ENCODE measurements at places on chromosomes 7 and 10.

GRCh38 chr7:80132594-80132993, 2.0 kb upstream of the GNAI1 start:
- DNase-seq, result no peak

DNA sequence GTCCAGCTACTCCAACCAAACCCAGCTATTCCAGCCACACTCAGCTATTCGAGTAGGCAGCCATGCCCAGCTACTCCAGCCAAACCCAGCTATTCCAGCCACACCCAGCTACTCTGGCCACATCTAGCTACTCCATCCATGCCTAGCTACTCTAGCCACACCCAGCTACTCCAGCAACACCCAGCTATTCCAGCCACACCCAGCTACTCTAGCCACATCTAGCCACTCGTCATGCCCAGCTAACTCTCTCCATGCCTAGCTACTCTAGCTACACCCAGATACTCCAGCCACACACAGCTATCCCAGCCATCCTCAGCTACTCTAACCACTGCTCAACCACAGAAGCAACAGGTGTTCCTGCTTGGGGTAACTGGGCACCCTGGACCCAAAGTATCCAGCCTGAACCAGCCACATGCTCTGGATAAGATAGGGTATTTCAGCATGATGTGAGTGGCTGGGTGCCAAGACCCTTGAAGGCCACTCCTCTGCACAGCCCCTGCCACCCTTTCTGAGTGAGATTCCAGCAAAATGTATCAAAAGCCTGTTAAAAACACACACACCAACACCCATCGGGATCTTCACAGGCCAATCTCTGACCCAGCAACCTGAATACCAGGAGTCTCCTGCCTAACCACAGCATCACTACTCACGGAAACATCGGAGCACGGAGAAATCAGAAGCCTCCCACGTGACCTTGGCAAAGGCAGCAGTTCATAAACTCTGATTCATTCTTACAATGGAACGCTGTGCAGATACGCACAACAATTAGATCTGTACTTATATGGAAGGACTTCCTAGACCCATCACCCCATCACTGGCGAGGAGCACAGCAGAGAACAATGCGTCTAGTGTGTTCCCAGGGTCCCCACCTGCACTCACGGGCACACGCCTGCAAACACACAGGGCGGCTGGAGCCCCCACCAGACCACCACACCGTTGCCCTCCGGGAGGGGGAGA, 51.8 kb upstream of the DNAAF5 start:
- DNase-seq, result no peak

- DNase-seq, result no peak
Measured at GRCh38 chr7:78279457-78279856, 480.9 kb downstream of the PHTF2 start.

GRCh38 chr10:85673270-85673669, 693.3 kb downstream of the GRID1 start:
- DNase-seq, result no peak

DNA sequence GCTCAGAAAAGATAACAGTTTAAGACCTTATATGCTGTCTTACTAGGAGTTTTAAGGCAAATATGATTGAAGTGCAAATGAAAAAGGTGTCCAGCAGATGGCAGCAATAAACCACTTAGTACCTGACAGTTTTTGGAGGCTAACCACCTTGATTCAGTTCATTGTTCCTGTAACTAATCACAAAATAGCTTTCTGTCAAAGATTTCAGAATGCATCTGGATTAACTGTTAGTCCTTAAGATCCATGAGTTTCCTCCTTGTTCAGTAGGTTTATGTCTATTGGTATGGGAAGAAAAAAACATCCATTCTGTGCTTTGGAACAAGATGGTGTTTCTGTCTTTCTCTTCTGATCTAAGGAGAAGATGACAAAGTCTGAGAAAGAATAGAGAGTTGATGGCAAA, 46.6 kb downstream of the CCSER2 start:
- DNase-seq, result no peak

- DNase-seq, result no peak
Measured at GRCh38 chr10:86538547-86538946, 17.0 kb upstream of the WAPL start.

GRCh38 chr7:3067193-3067592, 23.5 kb upstream of the CARD11 start:
- no peak for DNase-seq

GRCh38 chr7:112052993-112053736, 153.0 kb downstream of the DOCK4 start:
- no peak for DNase-seq

DNA sequence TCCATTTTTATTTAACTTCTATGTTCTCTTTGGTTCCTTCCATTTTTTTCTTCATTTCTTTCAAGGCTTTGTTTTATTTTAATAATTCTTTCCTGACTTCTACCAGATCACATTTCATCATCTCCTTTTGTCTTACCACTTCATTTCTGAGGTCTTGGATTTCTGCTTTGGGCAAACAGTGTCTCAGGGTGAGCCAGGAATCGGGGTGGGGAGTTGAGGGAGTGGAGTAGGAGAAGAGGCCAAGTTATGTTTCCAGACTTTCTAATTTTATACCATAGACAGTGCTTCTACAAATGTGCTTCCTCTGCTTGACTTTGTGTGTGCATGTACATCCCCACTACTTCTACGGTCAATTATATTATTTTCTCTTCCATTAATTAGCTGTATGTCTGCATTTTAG, 112.1 kb downstream of the PRKG1 start:
- DNase-seq, result no peak

- no peak for DNase-seq
Measured at GRCh38 chr10:69496352-69497230, 45.3 kb downstream of the TSPAN15 start.

DNA sequence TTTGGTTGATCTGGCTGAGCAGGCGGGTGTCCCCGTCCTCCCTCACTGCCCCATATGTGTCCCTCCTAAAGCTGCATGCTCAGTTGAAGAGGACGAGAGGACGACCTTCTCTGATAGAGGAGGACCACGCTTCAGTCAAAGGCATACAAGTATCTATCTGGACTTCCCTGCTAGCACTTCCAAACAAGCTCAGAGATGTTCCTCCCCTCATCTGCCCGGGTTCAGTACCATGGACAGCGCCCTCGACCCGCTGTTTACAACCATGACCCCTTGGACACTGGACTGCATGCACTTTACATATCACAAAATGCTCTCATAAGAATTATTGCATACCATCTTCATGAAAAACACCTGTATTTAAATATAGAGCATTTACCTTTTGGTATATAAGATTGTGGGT, 26.9 kb upstream of the TRIM56 start:
- peak; percentile 51 for DNase-seq

GRCh38 chr10:15719899-15720634, at the start of gene ITGA8:
Gene ITGA8 (minus strand): TSS chr10:15719922. CDS start chr10:15719771, 151 bp downstream.
- no peak for DNase-seq

GRCh38 chr7:44634187-44634838, 27.9 kb downstream of the OGDH start:
- DNase-seq, result no peak

DNA sequence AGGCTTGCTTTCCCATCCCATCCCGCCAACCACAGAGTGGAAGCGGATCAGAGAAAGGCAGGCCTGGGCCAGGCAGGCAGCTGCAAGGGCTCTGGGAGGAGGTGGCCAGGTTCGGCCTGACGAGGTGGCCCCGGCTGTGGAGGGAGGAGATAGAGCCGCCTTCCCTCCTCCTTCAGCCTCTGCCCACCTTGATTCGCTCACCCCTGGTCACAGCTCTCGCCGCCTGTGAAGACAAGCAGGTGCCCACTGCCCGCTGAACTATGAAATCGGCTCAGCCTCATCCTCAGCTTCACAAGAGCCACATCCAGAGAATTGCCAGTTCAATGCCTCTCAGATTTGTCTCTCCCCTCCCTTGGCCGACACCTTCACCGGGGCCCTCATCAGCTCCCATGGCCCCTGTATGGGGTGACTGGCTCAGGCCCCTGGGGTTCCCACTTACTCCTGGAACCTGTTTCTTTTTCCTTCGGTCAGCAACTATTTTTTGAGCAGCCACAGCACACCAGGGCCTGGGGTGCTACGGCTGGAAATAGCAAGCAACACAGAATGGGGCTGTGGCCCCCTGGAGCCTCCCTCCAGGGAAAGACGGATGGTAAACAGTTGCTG, 80.0 kb upstream of the CHST15 start:
- no peak for DNase-seq

- no peak for DNase-seq
Measured at GRCh38 chr7:129793506-129794310, 159.1 kb downstream of the UBE2H start.

- DNase-seq, result no peak
Measured at GRCh38 chr7:147089051-147089461, 972.5 kb downstream of the CNTNAP2 start.

GRCh38 chr7:132232406-132232805, 343.9 kb downstream of the PLXNA4 start:
- DNase-seq, result no peak

- DNase-seq, result no peak
Measured at GRCh38 chr10:103652599-103653281, 159.2 kb downstream of the NEURL1 start.

GRCh38 chr10:69278446-69278963, at the start of gene HK1:
Gene HK1 (plus strand): TSS chr10:69278496.
- DNase-seq, result no peak

- no peak for DNase-seq
Measured at GRCh38 chr7:2553108-2553507, 2.2 kb downstream of the BRAT1 start.

DNA sequence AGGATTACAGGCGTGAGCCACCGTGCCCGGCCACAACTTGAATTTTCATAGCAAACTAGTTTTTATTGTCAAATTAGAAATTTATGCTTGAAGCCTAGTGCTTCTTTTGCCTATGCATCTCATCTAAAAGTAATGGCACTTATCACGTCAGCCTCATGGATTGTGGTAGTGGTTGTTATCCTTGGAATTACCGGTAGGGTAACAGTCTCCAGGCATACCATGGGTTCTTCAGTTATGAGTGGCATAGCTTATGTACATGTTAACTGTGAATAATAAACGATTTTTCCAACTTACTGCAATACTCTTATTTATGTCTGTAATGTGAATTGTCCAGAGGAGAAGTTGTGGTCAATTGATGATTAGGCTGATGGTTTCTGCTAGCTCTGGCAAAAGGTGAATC, 63.1 kb downstream of the BMPR1A start:
- DNase-seq, result no peak

GRCh38 chr10:57921140-57921539, 346.6 kb downstream of the IPMK start:
- DNase-seq, result no peak

DNA sequence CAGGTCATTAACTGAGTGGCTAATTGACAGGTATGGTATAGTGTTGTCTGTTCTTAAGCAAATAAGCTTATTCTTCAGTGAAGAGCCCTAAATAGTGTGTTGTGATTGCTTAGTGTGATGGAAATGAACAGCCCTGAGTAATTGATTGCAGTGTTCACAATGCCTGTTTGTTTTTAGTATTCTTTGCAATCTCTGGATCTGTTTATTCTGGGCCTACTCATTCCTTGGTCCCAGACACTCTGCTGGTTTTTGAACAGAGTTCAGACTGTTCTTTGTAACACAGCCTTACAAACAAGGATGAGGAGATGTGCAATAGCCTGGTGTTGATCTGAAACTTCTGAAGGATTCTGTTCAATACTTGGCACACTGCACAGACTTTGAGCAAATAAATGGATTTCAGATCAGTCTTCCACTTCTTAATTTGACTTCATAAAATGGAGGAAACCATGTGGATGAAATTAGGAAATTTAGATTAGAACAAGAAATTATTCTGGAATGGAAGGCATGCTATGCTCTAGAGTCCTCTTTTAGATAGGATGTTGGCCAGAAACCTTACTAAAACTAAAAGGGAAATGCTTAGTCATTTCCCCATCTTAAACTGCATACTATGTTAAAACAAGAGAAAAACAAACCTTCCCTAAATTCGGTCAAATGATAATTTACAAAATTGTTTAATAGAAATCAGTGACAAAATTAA, 444.2 kb upstream of the SEMA3D start:
- no peak for DNase-seq

DNA sequence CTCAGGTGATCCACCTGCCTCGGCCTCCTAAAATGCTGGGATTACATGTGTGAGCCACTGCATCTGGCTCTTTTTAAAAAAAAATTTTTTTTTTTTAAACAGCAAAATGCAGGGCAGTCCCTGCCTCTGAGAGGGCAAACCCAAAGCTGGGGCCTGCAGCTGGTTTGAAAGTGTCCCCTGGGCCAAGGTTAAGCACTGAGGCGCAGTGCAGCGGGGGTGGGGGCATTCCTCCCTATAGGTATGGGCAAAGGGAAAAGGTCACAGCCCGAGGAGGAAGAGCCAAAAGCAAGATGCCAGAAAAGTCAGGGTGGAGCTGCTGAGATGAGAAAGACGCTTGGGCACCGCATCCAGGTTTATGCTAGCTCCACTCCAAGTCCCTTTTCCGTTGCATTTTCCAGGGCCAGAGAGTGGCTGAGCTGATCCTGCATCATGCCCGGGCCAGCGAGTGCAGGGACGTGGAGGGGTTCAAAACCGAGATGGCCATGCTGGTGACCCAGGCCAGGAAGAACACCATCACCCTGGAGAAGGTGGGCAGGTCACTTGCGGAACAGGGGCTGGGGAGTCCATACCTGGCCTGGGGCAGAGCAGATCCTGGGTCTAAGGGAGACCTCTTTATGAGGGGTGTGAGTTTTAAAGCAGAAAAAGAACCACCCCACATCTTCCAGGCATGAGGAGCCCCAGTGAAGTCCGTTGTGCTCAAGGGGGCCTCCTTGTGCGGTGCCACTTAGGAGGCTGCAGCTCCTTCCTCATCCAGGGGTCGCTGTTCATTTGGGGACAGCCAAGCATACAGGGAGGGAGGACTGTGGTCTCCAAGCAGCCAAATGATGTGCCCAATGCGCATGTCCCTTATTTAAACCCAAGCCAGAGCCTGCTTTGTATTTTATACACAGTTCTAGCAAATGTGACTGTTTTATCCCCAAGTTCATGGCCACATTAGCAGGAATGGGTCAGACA, 7.0 kb upstream of the NDUFB2 start:
- no peak for DNase-seq

GRCh38 chr7:158157460-158157859, 430.2 kb downstream of the PTPRN2 start:
- no peak for DNase-seq

GRCh38 chr10:69533658-69534057, 39.6 kb downstream of the NEUROG3 start:
- DNase-seq, result no peak

DNA sequence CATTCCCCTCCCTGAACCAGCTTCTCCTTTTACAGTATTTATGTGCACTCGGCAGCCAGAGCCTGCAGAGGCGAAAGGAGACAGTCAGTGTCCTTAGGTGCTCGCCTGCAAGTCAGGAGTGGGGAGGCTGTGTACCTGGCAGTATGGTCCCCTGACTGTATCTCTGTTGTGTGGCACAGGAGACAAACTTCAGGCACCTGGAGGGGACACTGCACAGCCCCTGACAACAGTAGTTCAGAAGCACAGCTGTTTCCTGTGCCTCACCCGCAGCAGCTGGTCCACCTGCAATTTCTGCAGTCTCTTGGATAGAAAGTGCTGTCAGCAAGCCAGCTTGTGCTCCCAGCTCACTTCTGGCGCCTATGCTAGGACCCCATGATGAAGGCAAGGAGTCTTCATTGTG, 73.4 kb upstream of the LAMB4 start:
- DNase-seq, result no peak

- DNase-seq, result no peak
Measured at GRCh38 chr7:94354953-94355352, 39.7 kb upstream of the COL1A2 start.

- peak; percentile 21 for DNase-seq
Measured at GRCh38 chr7:76225379-76225778, 23.7 kb downstream of the SRRM3 start.
